ENCODE measurements at places on chromosomes 4 and X.

DNA sequence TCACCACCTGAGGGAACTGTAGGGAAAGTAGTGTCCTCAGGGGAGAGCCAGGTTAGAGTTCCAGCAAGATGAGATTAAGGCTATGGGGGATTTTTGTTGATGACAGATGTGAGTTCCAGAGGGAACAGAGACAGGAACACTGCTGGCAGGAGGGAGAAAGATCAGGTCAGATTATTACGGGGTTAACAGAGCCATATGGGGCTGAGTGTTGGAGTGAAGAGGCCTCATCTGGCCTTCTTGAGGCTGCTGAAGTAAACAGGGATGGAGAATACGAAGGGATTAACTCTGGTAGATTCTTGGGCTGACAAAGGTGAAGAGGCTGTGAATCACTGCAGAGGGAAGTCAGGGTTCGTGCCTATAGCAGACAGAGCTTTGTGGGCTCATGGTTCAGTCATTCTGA lies 47.9 kb upstream of the POU4F2 start:
- no peak for DNase-seq

GRCh38 chr4:87120010-87120409 lies 100.4 kb downstream of the KLHL8 start:
- no peak for DNase-seq

DNA sequence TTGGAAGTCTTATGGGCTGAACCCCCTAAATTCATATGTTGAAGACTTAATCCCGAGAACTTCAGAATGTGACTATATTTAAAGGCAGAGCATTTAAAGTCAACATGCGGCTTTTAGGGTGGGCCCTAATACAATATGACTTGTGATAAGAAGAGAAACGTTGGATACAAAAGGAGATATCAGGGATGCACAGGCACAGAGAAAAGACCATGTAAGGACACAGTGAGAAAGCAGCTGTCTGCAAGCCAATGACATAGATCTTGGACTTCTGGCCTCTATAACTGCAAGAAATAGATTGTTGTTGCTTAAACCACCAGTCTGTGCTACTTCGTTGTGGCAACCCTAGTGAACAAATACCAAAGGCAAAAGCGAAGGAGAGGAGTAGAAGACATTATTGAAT lies 42.2 kb downstream of the GABRG1 start:
- DNase-seq, result no peak

DNA sequence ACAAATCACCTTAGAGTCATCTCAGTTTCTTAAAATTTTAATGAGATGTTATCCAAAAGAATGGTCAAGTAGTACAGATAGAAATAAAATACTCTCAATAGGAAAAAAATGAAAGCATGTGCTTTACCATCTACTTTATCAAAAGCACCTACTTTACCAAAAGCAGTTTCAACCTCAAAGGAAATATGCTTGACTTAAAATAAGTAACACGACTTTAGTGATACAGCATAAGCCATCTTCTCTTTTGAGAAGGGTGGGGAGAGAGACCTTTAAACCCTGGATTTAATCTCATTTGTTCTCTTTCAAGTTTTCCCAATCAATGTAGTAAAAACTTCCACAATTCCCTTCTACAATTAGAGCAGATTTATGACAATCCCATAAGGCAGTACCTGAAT lies 26.5 kb downstream of the OTUD4 start:
- no peak for DNase-seq

DNA sequence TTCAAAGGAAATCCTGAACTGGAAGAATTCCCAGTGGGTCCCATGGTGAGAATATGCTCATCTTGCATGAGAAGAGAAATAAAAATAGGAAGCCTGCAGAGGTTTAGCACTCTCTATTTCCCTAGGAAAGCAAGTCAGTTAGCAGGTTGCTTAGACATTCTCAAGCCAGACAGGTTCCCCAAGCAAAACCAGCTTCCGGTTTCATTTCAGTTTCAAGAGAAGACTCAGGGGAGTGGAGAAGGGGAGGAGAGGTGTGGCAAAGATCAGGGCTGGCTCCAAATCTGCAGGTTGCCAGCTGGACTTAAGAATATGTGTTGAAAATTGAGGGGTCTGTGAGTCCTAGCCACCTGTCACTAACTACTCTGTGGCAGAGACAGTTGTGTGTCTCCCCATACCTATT lies 107.5 kb downstream of the CLNK start:
- no peak for DNase-seq

GRCh38 chrX:129980540-129981199 lies 1.8 kb upstream of the BCORL1 start:
- peak; percentile 0 for DNase-seq

DNA sequence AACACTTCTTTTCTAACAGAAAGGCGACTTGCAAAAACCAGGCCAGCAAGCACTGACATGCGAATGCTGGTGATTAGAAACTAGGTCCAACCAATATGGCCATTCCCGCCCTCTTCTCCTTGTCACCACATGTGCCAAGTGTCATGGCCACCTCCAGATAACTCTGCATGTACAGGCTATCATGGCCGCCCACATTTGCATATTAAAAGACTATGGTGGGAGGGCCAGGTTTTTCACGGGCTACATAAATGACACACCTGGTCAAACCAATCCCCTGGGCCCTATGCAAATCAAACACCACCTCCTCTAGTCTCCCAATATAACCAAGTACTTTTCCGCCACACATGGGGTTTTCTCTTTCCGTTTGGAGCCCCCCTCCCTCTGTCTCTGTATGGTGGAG lies 40.1 kb downstream of the NUDT11 start:
- no peak for DNase-seq

DNA sequence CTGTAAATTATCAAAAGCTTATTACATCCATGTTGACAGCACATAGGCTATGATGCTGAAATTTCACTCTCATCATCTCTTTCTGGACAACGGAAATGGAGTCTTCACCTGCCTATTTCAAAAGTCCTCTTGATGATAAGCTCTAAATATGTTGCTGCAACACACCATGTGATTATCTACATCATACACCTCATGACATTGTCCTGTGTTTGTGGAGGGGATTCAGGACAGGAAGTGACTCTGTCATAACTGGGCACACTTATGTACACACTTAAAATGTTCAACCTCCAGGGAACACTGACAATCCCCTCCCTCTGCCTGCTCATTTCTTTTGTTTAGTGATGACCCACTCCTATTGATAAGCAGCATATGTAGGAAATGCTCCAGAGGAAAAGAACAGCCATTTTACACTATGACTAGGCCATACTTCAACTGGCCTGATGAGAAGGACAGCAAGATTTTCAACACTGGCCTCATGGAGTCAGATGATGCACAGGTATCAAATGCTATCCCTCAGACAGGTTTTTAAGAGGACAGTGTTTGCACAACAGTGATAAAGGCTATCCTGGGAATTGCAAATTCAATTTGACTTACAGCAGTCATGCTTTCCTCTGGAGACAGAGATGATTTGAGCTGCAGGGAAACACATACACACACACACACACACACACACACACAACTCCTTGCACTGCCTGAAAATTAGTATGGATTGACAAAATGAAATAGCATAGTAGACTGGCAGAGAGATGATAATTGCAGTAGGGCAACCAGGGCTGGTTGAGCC lies 163.3 kb upstream of the RASGEF1B start:
- DNase-seq, result no peak

DNA sequence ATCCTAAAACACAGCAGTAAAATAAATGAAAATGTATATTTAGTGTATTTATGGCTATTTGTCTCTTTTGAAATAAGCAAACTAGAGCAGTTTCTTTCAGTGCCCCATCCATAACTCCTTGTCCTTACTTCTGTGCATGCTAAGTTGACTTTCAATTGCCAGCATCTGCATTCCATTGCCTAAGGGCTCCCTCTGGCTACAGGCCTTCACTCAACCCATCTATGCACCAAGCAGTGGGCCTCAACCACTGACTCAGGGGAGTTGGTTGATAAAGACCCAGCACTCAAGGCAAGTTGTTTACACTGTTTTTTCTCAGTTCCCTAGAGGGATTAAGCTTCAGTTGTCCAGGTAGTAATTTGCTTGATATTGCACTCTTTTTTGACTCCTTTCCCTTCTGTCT lies 265.7 kb downstream of the IQCM start:
- DNase-seq, result no peak

GRCh38 chrX:64184396-64184795 lies 21.1 kb downstream of the AMER1 start:
- no peak for DNase-seq

- no peak for DNase-seq
These were observed 715.2 kb upstream of the HTR2C start for GRCh38 chrX:113868711-113869110.

GRCh38 chr4:108118505-108118904 lies 50.2 kb downstream of the LEF1 start:
- no peak for DNase-seq

DNA sequence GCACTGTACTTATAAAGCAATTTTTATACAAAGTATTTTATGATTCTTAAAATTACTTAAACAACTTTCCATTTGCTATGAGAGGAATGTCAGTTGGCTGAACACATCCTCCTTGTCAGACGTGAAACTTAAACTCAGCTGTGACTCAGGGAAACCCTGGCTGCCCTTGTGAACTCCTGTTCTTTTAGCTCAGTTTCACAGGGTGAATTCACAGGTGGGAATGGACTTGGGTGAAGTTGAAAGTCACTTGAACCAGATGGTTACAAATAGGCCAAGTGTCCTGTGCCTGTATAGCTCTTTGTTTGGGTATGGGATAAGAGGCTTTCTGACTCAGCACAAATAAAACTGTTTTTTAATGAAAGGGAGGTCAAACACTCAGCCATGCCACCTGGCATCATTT lies 67.4 kb upstream of the FAM47B start:
- DNase-seq, result no peak

DNA sequence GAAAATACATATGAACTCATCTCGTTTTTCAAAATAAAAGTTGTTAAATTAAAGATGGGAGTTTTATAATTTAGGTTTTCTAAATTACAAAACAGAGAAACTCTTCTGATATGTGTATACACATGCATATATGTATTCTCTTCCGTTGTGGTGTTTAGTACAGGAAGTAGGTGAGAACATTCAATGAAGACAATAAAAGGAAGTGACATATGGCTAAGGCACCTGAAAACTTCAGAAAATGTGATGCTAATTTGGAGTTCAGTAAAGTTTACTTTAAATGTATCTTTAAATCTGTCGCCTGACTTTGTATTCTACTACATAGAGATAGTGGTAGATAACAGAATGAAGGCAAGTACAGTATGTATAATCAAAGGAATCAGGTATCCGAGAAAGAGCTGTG lies 33.5 kb upstream of the ITM2A start:
- no peak for DNase-seq

GRCh38 chr4:108588878-108589277 lies 31.5 kb upstream of the RPL34 start:
- DNase-seq, result no peak

GRCh38 chr4:57151481-57151880 lies 41.3 kb upstream of the IGFBP7 start:
- DNase-seq, result no peak

- no peak for DNase-seq
These were observed 146.5 kb upstream of the INTU start for GRCh38 chr4:127486248-127486647.

DNA sequence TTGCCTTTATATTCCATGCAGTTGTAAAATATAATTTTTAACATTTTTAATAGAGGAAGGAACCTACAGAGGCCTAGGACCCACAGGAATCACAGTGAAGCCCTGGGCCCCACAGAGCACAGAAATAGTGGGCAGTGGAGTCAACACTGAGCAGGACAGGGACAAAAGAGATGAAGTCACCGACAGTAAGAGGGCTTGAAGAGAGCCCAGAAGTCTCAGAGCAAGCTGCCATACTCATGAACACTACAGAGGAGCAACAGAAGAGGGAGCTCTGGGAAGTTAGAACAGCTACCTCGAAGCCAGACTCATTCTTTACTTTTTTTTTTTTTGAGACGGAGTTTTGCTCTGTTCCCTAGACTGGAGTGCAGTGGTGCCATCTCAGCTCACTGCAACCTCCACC lies 149.3 kb upstream of the TENM3 start:
- DNase-seq, result no peak

GRCh38 chr4:145183581-145183980 lies 3.2 kb upstream of the OTUD4 start:
- no peak for DNase-seq

DNA sequence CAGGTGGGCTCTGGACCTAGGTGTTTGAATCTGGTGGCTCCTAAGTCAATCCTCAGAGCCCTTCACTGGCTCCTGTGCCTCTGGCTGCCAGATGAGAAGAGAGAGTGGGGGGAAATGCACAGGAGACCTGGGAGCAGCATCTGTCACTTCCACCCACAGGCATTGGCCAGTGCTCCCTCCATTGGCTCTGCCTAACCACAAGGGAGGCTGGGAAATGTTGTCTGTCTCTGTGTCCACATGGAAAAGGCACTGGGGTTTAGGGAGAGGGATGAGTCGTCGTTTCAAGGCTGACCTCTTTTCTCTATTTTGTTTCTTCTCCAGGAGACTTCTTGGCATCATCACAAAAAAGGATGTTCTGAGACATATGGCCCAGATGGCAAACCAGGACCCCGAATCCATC lies 76.4 kb downstream of the CLCN4 start:
- no peak for DNase-seq

- DNase-seq, result no peak
These were observed 44.7 kb downstream of the TMEM150C start for GRCh38 chr4:82517043-82517442.

- no peak for DNase-seq
These were observed 19.7 kb downstream of the HTRA3 start for GRCh38 chr4:8289151-8289750.

DNA sequence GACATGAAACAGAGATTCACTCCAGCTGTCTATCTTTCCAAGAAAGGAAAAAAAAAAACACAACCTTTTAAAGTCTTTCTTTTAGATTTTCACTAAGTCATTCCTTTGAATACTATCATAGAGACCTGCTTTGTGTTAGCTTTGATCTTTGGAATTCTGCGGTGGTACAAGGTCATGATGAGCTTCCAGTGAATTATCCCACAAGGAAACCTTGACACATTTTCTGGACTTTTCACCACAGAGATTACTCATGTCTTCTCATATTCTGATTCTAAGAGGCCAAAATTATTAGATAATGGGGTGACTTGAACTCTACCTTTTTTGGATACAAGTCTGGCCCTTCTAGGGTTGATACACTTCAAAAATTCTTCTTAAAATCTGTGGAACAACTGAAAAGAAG lies 201.6 kb downstream of the PACRGL start:
- DNase-seq, result no peak

- DNase-seq, result no peak
These were observed 9.6 kb upstream of the DLG3 start for GRCh38 chrX:70434914-70435586.

GRCh38 chr4:87901422-87901992 lies 68.7 kb downstream of the MEPE start:
- no peak for DNase-seq

- no peak for DNase-seq
These were observed 85.7 kb downstream of the POU3F4 start for GRCh38 chrX:83593634-83594294.

GRCh38 chr4:156901871-156902270 lies 69.7 kb downstream of the PDGFC start:
- DNase-seq, result no peak

GRCh38 chr4:40179360-40179759 lies 17.5 kb upstream of the RHOH start:
- DNase-seq, result no peak

DNA sequence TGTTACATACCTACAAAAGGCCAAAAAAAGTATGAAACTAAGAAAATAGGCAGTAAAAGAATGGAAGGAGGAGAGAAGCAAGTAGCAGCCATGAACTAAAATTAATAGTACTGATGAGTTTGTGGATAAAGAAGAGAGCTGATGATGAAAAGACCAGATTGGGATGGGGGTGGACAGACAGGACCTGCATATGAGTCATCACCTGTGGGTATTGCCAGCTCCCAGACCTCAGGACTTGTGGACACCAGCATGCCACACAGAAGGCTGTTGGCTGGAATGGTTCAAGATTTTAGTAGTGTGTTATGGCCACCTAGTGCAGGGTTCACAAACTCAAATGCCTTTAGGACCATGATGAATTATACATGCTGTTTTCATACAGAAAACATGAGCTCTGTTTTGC lies 58.9 kb downstream of the ARX start:
- DNase-seq, result no peak
